ENCODE measurements at places on chromosomes 11 and 22.

DNA sequence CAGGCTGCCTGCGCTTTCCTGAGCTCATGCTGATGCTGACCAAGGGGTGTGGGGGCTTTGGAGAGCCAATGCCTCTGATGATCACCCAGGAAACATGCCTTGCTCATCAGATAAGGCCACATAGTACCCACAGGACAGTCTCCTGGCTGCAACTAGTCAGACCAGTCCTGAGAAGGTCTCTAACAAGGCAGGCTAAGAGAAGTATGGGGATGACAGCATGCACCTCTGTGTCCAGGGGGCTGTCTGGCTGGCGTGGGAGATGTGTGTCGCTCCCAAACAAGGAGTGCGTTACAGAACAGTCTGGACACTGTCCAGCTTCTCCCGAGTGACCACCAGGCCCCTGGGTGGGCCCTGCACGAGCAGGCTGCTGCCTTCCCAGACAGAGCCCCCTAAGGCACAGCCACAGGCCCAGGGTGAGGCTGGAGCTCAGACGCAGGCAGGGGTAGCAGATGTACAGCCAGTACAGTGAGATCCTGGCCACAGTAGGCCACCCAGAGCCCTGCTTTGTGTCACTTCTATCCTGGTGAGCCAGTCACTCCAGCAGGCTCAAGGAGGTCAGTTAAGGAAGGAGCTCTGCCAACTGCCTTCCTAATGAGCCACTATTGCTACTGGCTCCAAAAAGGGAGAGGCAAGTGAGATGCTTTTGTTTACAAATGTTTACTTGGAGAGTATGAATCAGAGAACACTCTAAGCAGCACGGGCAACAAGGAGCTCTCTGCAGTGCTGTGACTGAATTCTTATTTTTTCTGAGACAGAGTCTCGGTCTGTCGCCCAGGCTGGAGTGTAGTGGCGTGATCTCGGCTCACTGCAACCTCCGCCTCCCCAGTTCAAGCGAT, 66.0 kb upstream of the CLTCL1 start:
- no peak for DNase-seq

- no peak for DNase-seq
Measured at GRCh38 chr11:66264914-66265313, 3.5 kb upstream of the RAB1B start.

DNA sequence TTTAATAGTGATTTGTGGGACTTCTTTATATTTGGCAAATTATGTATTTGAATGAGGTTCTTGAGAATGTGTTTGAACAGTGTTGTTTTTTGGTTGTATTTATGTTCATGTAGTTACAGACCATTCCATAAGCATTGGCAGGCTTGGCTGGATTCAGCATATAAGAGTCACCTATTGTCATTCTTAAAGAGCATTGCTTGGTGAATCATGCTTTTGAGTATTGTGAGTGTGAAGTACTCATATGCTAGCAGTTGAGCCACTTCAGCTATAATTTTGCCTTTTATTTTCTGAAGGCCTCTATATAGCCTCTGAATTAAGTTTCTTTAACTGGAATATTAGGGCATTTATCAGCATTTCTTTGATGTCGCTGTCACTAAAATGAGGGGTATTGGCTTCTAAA, 110.0 kb upstream of the GAL start:
- no peak for DNase-seq

DNA sequence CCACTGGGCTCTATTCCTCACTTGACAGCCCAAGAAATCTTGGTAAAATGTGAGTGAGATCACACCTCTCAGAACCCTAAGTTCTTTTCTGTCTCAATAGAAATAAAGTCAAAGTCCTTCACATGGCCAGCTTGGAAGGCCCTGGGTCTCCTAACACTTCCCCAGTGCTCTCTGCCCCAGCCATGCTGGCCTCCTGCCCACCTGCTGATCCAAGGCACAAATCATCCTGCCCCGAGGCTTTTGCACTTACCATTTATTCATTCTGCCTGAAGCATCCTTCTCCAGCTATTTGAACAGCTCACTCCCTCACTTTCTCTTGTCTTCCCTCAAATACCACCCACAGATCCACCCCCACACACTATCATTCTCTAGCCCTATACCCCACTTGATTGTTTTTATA, 26.4 kb downstream of the ISX start:
- DNase-seq, result no peak

- no peak for DNase-seq
Measured at GRCh38 chr22:37633625-37634416, 5.6 kb upstream of the SH3BP1 start.

DNA sequence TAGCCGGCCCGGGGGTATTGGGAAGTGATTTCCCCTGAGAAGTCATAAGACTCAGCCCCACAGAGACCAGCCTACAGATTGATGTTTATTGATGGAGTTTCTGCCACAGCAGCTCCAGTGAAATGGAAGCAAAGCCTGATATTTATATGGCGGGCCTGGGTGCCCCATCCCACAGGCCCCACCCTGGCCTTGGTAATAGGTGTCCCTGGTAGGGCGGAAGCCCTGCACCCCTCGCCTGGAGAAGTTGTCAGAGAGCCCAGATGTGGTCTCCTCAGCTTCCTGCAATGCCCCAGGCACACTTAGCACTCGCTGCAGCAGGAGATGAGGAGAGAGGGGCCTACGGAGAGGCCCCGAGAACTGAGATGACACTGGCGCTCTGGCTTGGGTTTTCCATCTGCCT, 107.4 kb downstream of the MORC2 start:
- no peak for DNase-seq
